ENCODE measurements at places on chromosomes 6 and 20.

DNA sequence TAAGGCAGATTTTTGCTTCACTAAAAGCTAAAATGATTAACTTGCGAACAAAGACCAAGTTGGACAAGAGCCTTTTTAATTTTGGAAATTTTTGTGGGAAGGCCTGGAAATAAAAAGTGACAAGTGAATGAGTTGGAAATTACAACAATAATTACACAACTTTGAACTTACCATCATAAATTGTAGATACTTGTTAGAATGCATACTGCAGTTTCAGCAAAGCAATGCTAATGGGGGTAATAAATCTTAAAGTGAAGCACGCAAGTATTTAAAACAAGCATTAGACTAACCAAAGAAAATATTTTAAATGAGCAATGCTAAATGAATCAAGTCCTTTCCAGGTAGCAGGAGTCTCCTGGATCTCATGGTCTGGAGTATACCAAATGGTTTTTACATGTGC is 83.2 kb upstream of the EYA4 start:
- H3K27ac ChIP-seq = no peak overlapping the region
- H3K36me3 ChIP-seq = no peaks in the 10 kb centered on the region
- no peak overlapping the region for H3K4me3 ChIP-seq

- no peaks in the 10 kb centered on the region for H3K27me3 ChIP-seq
- no peaks in the 10 kb centered on the region for H3K4me1 ChIP-seq
- no peaks in the 10 kb centered on the region for H3K36me3 ChIP-seq
- H3K4me3 ChIP-seq = no peak overlapping the region
These were observed 107.3 kb downstream of the SYCP2 start for GRCh38 chr20:59825944-59826759.

GRCh38 chr20:44187054-44187771 is at the start of gene JPH2:
Gene JPH2, minus strand, starts transcription at chr20:44187188. Its CDS starts 483 bp downstream, at chr20:44186705.
- no peak within 1 kb of the TSS for H3K4me3 ChIP-seq
- peaks cover 4% of the 10 kb centered on the region for H3K4me1 ChIP-seq
- no peak within 1 kb of the TSS for H3K27ac ChIP-seq
- no peak for DNase-seq
- no peaks in the 10 kb centered on the region for H3K36me3 ChIP-seq

GRCh38 chr6:28349344-28349891 is 329 bp upstream of the ZKSCAN3 start:
- peaks cover 3% of the 10 kb centered on the region for H3K4me1 ChIP-seq
- H3K27ac ChIP-seq = no peak overlapping the region
- H3K27me3 ChIP-seq = no peaks in the 10 kb centered on the region
- DNase-seq = no peak

DNA sequence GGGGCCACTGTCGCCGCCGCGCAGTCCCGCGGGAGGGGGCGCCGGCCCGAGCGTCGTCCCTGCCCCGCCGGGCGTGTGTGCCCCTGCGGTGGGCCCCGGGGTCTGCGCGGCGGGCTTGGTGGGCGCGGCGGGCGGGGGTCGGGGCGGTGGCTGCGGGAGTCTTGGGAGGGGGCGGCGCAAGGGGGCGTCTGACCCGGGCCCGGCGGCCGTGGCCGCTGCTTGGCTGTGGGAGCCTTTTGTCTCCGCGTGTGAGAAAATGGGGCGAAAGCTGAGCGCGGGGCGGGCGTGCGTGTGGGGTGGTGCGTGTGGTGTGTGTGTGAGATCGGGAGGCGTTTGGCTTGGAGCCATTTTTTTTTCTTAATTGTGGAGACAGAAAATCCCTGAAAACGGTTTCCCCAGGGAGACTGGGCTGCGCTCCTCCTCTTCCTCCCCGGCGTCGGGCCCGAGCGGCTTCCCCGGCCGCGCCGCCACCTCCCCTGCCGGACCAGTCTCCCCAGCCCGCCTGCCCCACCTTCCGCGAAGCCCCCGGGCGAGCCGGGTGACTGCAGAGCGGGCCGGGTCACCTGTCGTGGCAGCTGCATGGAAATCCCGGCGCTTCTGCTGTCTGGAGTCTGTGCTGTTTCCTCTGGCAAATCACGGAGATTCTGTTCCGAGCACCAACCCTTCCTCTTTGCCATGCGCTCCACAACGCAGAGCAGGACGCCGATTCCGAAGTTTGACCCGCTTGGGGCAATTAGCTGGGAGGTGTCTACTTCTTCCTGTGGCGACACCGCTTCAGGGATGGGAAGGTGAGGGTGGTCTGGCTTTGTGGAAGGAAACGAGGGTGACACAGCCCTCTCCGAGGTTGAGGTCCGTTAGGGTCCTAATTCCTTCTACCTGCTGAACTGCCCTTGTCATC is 64.4 kb downstream of the GTF2H5 start:
- H3K4me3 ChIP-seq = peak overlapping the region; percentile 86
- DNase-seq = peak; percentile 38

All from effector memory CD4-positive, alpha-beta T cell (primary cell).